ENCODE measurements at places on chromosomes 7 and 10.

DNA sequence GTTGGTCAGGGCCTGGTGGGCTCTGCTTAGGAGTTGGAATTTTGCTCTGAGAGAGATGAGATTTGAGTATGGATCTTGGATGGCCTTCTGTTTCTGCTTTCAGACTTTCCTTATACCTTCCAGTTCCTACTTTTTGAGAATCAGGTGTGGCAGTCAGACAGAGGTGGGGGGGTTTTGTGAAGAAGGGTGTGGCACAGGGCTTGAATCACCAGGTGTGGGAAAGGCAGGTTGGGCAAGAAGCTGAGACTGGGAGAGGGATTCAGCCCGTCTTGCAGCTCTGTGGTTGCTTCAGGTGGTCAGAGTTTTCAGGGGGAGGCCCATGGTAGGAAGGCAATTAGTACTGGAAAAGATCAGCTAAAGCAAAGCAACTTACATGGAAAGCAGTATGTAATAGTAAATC, 340.2 kb downstream of the LRMDA start:
- DNase-seq = no peak

DNA sequence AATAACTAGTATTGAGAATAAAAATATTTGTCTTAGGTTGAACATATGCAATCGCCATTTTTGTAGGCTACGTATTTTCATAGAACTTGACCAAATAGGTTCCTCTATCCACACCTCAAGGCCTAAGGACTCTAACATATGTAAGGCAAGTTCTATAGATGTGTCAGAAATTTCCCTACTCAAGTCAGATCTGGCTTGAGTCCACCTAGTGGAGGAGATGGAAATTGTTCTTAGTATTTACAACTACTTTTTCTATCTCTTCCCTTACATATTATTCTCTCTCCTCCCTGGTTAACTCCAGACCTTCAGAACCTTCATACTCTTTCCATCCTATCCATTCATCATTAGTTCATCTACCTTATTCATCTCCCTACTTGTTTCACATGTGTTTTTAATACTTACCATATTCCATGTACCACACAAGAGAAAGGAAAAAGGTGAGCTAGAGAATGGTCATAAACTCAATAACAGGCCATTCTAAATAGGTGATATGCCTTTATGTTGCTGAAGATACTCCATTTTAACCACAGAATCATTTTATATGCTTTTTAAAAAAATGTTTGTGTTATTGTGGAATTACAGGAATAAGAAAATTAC, 174.5 kb upstream of the HDAC9 start:
- DNase-seq = peak; percentile 38

- peak; percentile 79 for DNase-seq
These were observed 20.2 kb upstream of the SMC3 start for GRCh38 chr10:110547139-110547761.

DNA sequence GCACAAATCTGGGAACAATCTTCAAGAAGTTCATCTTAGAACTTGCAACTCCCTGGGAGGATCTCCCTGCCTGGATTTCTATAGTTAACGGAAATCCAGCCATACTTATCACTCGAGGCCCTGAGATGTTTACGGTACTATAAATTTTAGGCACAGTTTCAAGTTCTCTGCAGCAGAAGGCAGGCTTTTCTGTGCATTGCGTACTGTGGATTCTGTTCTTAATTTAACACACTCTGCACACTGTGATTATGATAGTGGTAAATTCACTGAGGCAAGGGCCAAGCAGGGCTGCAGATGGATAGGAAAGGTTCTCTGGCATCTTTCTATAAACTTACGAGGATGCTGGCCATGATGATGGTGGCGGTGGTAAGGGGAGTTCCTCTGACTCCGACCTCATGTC, 10.6 kb downstream of the INHBA start:
- no peak for DNase-seq

- DNase-seq = no peak
These were observed 37.0 kb upstream of the SVOPL start for GRCh38 chr7:138738114-138738513.

DNA sequence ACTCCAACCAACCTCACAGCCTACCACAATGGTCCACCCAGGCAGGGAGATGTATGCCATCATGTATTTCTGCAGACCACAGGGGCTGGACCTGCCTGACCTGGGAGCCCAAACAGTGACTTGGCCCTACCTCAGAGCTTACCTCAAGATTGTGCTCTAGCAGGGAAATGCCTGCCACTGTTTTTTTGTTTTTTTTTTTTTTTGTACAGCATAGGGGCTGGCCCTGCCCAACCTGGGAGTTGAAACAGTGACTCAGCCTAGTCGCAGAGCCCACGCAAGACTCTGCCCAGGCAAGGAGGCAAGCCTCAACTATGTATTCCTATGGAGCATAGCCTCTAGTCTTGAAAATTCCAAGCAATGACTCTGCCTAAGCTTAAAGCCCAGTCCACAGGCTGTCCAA, 39.3 kb upstream of the CDK6 start:
- no peak for DNase-seq

GRCh38 chr10:16965740-16966447, 148.7 kb upstream of the RSU1 start:
- DNase-seq = no peak

Measured in CD4-positive, alpha-beta T cell treated with Interleukin-4 for 4 hours (primary cell).